ENCODE measurements at places on chromosomes 5 and 9.

- no peak for DNase-seq
Observed at GRCh38 chr5:32103521-32103920, 70.6 kb downstream of the GOLPH3 start.

DNA sequence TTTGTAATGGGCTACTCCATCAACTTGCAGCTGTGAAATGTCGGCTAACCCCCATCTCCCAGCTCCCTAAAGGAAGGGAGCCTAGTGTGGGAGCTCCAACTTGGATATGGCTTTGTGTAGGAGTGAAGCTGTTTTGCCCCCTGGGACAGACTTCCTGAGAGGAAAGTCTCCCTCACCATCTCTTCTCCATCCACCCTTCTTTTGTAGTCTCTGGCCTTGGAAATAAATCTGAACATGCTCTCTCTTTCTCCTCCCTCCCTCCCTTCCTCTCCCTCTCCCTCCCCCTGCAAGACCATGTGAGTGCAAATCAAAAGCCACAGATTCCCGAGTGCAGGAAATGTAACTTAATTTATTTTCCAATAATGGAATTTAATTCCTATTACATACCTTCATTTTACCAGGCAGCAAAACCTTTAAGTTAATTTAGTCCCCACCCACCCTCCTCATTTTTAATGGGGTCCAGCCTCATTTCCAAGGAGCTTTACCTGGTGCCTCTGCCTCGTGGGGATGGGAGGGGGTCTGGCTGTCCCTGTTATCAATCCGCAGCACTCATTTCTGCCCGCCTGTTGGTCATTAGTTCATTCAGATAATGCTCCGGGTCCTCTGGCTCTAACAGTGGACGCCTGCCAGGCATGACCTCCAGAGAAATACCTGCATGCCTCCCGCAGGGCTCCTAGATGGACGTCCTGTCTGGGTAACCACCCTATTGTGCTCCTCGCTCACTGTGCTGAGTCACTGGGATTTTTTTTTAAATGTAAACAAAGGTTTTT is 122.9 kb upstream of the TAF11L2 start:
- no peak for DNase-seq

GRCh38 chr5:96433066-96433447 is at the start of gene PCSK1:
PCSK1 (minus strand) TSS chr5:96433248; CDS start chr5:96433042, 206 bp downstream.
- DNase-seq = no peak

- peak; percentile 41 for DNase-seq
Observed at GRCh38 chr9:129889122-129889940, 54.1 kb downstream of the USP20 start.

- no peak for DNase-seq
Observed at GRCh38 chr5:92050970-92051369, 667.9 kb upstream of the ARRDC3 start.

GRCh38 chr9:35489313-35490154 is at the start of gene RUSC2:
RUSC2 (plus strand) TSS chr9:35490111; CDS start chr9:35546522, 56,411 bp downstream.
- DNase-seq = peak; percentile 70
